ENCODE measurements at places on chromosomes 1 and 21.

DNA sequence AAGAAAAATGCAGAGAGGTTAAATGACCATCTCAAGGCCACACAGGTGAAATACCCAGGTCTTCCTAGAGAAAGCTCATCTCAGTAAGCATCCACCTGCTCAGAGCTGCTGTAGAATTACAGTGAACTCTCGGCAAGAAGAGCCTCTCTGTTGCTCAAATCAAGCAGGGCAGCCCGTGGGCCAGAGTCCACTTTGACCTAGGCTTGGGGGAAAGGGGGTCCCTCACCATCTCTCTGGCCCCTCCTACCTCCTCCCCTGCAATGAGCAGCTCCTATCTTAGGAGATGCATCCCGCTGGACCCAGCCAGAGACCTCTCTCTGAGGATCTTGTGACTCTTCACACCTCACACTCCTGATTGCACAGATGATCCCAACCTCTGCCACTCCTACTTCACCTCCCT is 364.7 kb downstream of the PTPRU start:
- no peak for DNase-seq

- no peak for DNase-seq
Measured at GRCh38 chr1:234313171-234313570, 60.1 kb upstream of the COA6 start.

DNA sequence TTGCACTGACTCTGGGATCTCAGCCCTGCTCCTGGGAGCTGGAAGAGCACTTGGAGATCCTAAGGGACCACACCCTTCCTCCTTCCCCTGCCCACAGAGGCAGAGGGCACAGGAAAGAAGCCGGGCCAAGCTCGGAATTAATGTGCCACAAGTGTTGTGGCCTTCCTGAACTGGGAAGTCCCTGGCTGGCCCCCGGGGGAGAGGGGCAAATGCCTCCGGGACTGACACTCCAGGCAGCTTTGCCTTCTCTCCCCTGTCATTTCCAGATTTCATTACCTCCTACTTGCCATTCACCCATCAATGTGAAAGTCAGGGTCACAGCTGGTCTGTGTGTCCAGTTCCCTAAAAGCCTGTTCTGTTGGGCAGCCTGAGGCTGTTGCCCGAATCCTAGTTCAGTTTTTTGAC is 21.7 kb downstream of the SESN2 start:
- no peak for DNase-seq

DNA sequence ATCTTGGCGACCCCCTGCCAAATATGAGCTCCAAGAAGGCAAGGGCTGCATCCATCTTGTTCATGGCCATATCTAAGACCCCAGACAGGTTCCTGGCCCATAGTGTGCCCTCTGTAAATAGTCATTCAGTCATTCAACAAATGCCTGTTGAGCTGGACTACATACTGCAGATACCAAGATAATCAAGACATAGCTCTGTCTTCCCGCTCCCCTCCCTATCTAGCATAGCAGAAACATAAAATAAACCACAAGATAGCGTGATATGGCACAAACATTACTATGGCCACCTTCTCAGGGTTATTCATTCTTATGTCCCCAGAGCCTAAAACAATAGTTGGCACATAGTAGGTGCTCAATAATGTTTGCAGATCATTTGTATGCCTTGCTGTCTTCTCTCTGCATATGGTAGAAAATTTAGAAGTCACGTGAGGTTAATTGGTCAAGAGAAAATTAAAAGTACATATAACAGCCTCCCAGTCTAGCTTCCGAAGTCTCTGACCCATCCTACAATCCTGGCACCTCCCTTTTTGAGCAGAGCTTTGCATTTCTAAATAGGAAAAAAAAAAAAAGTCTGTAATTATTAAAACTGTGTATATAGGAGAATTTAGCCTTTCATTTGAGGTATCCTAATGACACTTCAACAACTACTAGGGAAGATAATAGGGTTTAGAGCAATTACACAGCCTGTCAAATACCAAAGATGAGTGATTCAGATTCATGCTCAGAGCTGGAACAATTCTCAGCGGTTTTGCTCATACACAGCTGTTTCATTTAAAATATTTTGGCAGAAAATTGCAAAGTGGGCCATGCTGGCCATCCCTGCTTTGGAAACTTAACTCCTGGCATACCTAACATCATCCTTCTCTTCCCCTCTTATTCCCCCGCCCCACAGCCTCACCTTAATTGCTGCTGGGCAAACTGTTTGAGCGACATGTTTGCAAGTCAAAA is 219.0 kb downstream of the KAZN start:
- DNase-seq: no peak

DNA sequence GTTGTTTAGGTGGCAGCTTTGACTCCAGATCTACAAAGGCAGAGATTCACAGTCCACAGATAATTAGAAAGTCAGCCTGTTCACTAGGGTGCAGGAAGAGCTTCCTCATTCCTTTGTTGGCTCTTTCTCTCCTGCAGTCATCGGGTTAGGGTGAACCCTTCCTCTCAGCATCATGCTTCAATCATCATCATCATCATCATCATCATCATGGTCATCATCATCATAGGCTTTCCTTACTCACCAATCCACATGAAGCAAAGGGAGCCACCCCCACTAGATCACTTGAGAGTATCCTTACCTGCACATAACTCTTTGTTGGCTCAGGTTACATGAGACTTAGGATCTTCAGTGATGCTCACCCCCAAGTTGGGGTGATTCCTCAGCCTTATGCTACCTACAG is 19.0 kb downstream of the MPZ start:
- no peak for DNase-seq
